ENCODE measurements at places on chromosomes 1 and 21.

DNA sequence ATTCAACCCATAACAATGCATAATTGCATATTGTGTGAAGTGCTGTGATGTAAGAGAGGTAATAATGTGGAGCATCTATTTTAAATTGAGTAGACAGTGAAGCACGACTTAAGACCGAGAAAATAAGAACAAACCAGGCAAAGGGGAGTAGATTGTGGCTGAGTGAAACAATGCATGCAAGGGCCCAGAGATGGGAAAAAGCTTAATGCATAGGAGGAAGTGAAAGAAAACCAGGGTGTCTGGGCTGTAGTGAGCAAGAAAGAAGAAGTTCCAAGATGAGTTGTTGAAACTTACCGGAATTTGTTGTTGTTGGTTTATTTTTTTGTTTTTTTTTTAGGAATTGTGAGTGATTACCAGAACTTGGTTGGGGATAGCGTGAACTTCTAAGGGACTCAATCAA lies 104.7 kb downstream of the SNX7 start:
- no peak for DNase-seq

DNA sequence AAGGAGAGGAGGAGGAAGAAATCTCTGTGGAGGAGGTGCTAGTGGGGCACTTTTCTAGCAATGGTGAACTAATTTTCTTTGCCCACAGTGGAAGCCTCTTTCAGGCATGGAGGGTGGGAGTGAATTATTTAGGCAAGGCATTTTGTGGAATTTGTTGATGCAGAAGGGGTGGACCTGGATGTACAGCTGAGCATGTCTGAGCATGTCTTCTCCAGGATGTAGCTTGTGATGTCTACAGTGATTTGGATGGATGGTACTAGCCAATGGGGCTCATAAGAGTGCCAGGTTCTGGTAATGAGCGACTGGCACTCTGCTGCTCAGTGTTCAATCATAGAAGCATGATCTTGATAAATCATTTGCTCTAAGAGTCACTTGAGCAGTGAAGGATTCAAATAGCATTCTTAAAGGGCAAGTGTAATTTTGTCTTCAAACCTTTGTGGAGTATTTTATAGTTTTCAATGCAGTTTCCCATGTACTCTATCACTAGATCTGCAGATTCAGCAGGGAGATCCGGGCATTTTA lies 153.9 kb upstream of the LMO4 start:
- DNase-seq = no peak

DNA sequence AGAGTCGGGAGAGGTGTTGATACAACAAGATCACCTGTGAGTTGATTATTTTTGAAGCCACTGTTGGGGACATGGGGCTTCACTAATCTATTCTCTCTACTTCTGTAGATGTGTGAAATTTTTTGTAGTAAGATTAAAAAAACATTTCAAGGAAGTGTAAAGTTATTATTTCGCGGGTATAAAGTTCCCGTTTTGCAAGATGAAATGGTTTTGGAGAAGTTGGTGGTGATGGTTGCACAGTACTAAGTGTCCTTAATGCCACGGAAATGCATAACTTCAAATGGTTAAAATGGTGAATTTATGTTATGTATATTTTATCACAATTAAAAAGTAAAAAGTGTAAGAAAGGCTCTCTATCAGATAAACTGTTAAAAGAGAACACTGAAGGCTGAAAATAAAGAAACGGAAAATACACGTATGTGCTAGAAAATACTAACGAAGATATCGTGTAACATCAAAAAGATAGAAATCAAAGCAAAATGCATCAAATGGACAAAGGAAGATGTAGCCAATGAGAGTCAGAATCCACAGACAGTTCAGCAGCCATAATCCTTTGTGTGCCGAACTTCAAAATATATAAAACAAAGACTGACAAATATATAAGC lies 2.9 kb upstream of the ITGB2 start:
- DNase-seq = no peak

- no peak for DNase-seq
Observed at GRCh38 chr1:43199093-43199726, 27.1 kb downstream of the CFAP57 start.

DNA sequence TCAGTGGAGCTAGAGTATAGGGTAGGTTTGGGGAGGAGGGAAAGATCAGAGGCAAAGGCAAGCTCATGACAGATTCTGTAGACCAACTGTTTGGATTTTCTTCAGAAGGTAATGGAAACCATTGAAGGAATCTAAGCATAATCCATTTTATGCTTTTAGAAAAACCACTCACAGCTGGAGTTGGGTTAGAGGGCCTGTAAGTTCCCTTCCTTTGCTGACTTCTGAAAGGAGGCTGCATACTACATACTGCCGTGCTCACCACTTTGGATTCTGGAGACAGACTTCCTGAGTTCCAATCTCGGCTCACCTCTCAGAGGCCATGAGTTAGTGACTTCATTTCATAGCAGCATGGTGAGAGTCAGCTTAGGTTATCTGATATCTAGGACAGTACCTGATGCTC lies 6.4 kb upstream of the SYT2 start:
- DNase-seq = no peak

- DNase-seq = no peak
Observed at GRCh38 chr1:3460672-3461131, 6.2 kb downstream of the ARHGEF16 start.

DNA sequence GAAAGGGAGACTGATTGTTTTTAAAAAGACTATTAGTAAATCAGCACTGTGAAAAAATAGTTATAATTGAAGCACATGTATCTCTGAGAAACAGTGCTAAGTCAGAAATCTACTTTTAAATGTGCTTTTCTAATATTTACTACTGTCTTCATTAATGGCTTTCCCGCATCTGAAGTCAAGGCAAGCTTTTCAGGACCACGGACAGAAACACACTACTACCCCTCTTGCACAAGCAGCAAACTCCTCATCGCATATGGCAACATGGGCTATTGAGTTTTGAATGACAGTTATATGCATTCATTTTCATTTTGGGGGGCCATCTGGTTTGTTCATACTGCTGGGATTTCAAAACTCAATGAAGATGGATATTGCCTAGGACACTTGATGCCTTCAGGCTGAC lies 433.4 kb upstream of the CAMK1G start:
- DNase-seq = no peak

DNA sequence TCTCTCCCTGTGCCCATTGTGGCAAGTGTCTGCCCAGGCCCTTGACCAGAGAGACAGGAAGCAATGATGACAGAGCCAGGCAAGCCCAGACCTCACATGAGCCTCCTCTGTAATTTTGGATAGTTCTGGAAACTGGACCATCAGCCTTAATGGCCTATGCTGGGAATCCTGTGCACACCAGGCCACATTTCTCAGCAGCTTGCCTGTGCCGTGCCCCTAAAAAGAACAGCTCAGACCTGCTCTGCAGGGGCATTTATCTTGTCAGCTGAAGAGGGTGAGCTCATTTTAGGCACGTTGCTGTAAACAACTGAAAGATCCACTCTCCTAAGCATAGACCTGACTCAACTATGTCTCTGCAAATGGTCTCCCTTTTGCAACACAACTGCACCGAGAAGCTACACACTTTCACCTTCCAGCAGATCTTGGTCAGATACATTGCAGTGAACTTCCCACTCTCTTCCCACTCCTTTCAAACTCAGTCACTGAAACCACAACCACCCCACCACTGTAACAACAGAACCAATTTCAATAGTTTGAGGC lies 53.5 kb upstream of the BACH1 start:
- DNase-seq = no peak

- no peak for DNase-seq
Observed at GRCh38 chr1:169648187-169648586, 18.3 kb upstream of the SELP start.

- no peak for DNase-seq
Observed at GRCh38 chr1:30179942-30180543, 543.3 kb downstream of the MATN1 start.

DNA sequence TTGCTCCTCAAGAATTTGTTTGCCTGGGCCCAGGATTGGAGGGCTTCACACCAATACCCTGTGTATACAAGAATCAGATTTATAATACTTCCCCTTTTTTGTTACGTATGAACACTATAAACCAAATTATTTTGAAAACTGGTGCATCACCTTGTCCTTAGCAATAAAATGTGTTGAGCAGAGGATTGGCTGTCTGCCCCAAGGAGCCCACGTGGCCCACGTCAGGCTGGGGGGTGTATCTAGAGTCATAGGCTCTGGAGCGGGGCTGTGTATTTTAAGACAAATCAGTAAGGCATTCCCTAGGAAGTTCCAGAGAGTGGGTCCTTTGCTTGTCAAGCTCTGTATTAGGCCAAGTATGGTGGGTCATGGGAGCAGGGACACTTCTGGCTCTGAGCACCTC lies 2.0 kb upstream of the ST3GAL3 start:
- no peak for DNase-seq

DNA sequence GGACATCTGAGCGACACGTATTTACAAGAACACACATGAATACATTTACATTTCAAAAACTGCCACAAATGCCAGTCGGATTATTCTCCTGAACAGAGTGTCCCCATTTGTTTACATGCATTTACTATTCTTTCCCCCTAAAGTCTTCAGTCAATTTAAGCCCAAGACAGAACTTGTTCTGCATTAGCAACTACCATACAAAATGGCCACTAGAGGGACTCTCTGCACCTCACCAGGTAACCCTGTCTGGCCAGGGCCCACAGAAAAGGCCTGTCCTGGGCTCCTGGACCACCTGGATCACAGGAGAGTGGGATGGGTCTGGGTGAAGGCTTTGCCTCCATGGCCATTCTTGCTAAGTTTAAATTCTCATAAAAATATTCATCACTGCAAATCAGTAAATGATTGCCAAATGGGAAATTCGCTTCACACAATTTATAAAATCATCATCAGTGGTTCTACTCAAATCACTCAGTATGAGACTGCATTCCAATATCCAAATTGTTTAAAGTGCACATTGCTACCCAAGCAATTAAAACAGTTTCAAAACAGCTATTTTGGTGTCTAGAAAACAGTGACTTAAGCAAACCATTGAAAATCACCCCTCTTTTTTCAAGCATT lies 12.5 kb upstream of the GUCA2A start:
- DNase-seq = no peak

GRCh38 chr1:151774256-151774922 lies 11.1 kb upstream of the MRPL9 start:
- DNase-seq = no peak

DNA sequence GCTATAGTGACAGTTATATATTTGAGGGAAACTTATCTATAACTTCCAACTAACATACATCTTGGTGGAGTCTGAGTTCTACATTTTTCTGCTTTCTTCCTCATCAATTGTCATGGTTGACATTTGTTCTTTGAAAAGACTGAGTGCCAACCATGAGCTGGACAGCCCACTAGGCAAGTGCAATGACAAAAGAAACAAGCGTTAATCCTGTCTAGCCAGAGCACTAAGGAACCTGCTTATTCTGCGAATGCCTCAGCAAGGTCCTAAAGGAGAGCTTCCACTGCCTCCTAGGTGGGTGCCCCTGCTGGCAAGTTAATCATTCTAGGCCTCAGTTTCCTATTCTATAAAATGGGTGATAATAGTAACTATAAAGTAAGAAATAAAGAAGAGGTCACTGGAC lies 44.8 kb downstream of the IRF2BP2 start:
- DNase-seq = no peak

DNA sequence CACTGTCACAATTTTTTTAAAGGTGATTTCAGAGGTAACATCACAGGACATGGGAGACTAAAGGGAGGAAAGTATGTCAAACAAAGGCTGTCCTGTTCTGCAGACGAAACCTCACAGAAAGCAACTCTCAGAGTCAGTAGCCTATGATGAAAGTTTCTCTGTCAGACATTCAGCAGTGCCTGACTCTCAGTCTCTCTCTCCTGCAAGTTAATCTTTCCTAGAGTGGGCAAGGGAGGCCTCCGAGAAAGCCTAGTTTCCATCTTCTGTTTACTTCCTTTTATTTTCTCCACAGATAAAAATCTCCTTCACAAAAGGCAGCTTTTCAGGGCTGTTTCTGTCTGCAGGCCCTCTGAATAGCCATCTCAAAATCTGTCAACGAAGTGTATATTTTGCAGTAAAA lies 24.9 kb upstream of the FMO2 start:
- no peak for DNase-seq

- no peak for DNase-seq
Observed at GRCh38 chr1:158649052-158649451, 37.5 kb downstream of the SPTA1 start.

- no peak for DNase-seq
Observed at GRCh38 chr1:62688687-62689085, 500 bp upstream of the DOCK7 start.

DNA sequence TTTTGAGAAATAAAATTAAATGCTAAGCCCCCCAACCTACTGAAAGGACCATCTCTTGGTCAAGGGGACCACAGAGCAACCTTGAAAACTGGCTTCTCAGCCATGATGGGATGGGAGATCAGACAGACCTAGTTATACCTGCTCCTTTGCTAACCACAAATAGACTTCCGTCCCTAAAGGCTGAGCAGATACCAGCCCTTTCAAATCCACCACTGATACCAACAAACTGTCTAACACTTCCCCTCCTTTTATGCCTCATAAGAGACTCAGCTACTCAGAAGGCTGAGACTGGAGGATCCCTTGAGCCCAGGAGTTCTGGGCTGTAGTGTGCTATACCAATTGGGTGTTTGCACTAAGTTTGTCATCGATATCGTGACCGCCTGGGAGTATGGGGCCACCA lies 407.3 kb downstream of the SIPA1L2 start:
- DNase-seq = no peak

- no peak for DNase-seq
Observed at GRCh38 chr1:19013826-19014548, 57.5 kb upstream of the IFFO2 start.

DNA sequence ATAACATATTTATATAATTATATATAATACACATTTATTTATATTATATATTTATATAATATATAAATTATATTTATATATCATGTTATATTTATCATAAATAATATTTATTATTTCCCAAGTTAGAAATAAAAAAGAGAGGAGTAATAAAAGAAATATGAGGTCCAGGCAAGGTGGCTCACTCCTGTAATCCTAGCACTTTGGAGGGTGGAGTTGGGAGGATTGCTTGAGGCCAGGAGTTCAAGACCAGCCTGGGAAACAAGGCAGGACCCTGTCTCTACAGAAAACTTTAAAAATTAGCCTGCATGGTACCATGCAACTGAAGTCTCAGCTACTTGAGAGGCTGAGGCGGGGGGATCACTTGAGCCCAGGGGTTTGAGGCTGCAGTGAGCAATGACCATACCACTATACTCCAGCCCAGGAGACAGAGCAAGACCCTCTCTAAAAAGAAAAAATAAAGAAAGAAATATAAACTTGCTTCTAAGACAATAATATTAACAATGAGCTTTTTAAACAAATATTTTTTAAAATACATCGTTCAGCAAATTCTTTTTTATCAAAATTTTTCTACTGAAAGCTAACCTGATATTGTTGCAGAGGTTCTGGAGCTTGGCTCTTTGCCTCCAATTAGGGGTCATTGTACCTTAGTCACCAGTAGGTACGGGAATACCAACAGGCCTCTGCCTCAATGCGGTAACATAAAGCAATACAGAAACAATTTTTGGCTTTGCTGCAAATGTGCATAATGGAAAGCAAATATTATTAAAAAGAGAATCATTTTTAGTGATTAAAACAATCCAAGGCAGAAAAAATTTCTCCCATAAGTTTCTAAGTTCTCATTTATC lies 290.0 kb downstream of the SETD4 start:
- DNase-seq = no peak

Data from hypothalamus (tissue), 51 donors.